ENCODE measurements at places on chromosomes 4 and X. TPM values are rescaled to one million over a fixed set of nuclear protein-coding genes. Genes with fewer than 3 reads are reported as not detected.

FSTL5 gene
- not detected for total RNA-seq

ARAP2 gene
- 1.4 TPM for total RNA-seq

SYTL4 gene
- total RNA-seq, result 7.1 TPM

STOX2 gene
- 0.29 TPM for total RNA-seq

ARHGEF38 gene
- total RNA-seq, result not detected

CD38 gene
- total RNA-seq, result not detected

GNL3L gene
- 14.5 TPM for total RNA-seq

TBC1D8B gene
- 8.6 TPM for total RNA-seq

All from myometrial cell (primary cell).